ENCODE measurements at places on chromosomes 4 and X.

- no peak for DNase-seq
Measured at GRCh38 chrX:136061286-136061685, 76.1 kb downstream of the SLC9A6 start.

DNA sequence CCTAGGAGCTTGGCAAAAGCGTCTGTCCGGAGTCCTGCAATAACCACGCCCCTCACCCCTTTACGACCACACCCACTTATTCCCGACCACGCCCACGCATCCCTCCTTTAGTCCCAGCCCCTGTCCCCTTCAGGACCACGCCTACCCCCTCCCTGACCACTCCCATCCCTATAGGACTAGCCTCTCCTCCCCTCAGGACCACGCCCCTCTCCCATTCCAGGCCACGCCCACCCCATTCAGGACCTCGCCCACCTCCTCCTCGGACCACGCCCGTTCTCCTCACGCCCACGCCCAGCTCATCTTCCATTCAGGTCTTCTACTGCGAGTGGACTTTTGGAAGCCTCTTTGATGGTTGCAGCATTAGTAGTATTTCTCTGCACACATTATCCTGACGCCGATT lies 131.2 kb upstream of the STX18 start:
- no peak for DNase-seq

DNA sequence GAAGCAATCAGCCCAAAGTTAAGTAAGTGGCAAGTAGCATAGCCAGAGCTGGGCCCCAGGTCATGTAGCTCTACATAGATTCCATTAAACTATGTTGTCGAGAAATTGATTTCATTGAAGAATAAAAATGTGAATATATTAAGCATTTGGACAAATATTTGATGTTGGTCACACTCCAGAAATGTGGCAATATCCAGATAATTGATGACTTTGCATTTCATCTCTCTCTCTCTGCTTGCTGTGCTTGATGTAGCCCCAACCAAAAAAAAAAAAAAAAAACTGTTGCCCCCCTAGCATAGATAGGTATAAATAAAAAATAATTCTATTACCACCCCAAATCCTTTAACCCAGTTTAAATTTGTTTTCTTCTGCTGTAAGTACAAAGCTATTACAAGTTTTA lies 7.5 kb upstream of the NDST3 start:
- DNase-seq: no peak

- no peak for DNase-seq
Measured at GRCh38 chrX:43604753-43605152, 51.3 kb upstream of the MAOA start.

- DNase-seq: no peak
Measured at GRCh38 chr4:156100651-156101050, 147.0 kb upstream of the CTSO start.

GRCh38 chrX:68196939-68197791 lies 236.1 kb downstream of the OPHN1 start:
- DNase-seq: peak; percentile 52

GRCh38 chrX:8274170-8274569 lies 103.1 kb upstream of the VCX2 start:
- no peak for DNase-seq

- DNase-seq: no peak
Measured at GRCh38 chr4:8582941-8583654, 2.9 kb downstream of the GPR78 start.

- no peak for DNase-seq
Measured at GRCh38 chrX:96621811-96622210, 62.8 kb upstream of the DIAPH2 start.

DNA sequence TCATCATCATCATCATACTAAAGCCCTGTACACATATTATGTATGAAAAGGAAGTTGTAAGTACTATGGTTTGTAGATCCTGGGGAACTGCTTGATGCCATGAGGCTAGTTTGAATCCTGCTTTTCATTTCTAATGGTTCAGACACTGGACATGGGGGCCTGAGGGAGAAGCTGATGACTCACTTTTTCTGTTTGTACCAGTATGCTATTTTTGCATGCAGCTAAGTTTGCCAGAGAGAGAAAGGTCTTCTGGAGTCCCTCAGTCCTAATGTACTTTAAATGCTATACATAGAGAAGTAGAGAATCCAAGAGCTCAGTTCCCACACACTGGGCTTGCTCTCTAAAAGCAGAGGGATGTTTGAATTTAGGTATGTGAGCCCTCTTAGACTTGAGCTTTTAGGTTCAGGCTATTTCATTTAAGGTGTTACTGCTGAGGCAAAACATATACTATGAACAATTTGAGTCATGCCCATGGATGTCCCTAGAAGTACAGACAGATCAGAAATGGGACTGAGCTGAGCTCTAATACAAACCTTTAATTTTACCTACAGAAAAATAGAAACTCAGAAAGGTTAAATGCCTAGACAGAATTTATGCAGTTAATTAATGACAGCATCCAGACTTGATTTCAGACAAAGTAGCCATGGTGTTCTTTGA lies 17.6 kb upstream of the HS3ST1 start:
- DNase-seq: no peak

- DNase-seq: no peak
Measured at GRCh38 chrX:136689436-136689835, 41.5 kb downstream of the CD40LG start.

GRCh38 chr4:2290974-2291704 lies 29.2 kb upstream of the MXD4 start:
- DNase-seq: no peak

- DNase-seq: no peak
Measured at GRCh38 chrX:101478366-101478765, 6.9 kb upstream of the ARMCX4 start.

- DNase-seq: no peak
Measured at GRCh38 chrX:53547668-53548067, 113.5 kb upstream of the HSD17B10 start.

GRCh38 chr4:105509291-105509690 lies 35.4 kb upstream of the PPA2 start:
- DNase-seq: peak; percentile 56

DNA sequence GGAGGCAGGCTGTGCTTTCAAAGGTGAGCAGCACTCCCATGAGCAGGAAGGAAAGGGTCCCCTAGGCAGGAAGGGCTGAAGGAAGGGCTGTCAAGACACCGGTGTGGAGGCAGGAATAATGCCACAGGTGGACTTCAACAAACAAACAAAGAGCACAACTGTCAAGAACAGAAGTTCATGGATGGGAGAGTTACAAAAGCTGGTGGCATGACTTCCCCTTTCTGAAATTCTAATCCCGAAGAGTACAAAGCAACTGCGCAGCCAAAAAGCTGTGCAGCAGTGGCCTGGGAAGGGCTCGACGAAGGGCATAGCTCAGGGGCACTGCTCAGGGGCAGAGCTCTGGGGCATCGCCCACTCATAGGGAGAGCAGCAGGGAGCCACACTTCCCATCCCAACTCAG lies 582.3 kb upstream of the DIPK2B start:
- no peak for DNase-seq

- DNase-seq: no peak
Measured at GRCh38 chr4:137754652-137755471, 222.6 kb upstream of the PCDH18 start.

- no peak for DNase-seq
Measured at GRCh38 chr4:48908687-48909086, 2.1 kb upstream of the OCIAD2 start.

GRCh38 chrX:103608306-103608963 lies 672 bp downstream of the TCEAL3 start:
- DNase-seq: peak; percentile 26

DNA sequence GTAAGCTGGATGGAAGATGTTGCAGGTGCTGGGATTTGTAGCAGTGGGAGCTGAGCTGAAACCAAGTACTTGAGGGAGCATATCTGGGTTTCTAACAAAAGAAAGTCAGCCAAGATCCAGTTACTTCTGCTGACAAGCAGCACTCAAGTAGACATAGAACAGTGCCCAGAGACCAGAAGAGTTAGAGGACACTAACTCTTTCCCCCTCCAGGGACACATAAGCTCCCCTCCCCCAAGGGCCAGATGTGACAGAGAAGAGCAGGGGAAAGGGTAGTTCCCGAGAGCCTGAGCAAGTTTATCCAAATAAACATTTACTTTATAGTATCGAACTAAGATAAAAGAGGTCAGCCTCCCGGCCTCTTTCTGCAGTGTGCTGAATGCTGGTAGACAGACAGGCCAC lies 12.2 kb downstream of the TRPC3 start:
- DNase-seq: no peak

DNA sequence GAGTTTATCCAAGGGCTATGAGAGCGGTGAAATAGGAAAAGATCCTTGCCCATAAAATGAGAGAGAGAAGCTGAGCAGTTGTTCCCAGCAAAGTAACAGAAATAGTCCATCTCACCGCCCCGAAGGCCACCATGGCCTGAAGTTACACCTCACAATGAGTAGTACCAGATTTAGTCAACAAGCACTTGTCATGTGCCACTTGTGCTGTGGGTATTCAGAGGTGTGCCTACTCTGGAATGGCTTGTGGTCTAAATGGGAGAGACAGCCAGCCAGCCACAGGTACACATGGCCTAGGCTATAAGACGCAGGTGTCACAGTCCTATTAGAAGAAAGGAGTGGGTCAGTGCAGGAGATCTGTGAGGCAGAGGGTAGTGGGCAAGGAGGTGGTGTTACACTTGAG lies 54.6 kb upstream of the MAP3K15 start:
- DNase-seq: no peak

DNA sequence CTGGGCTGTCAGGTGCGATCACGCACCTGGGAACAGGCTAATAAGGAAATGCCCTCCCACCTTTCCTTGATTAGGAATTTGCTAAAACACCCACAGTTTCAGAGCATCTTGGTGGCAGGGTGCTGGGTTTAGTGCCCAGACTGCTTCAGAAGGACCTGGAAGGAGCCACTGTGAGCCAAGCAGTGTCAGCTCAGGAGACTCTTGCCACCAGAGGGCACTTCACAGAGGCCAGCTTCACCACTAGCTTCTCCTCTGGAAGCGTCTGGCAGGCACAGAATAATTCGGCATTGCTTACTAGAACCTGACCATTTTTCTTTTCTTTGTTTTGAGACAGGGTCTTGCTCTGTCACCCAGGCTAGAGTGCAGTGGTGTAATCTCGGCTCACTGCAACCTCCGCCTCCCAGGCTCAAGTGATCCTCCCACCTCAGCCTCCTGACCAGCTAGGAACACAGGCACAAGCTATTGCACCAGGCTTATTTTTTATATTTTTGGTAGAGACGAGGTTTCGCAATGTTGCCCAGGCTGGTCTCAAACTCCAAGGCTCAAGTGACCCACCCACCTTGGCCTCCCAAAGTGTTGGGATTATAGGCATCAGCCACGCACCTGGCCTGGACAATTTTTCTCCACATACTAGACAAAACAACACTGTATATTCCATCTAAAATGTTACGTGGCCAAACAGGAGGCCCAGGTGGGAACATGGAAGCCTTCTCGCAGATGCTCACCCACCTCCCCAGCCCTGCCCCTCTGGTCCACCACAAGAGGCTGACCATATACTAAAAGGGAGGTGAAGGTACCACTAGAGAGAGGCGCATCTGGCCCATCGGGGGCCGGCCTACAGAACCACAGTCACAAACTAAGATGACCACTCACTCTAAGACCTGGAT lies 14.1 kb downstream of the NOP14 start:
- DNase-seq: peak; percentile 29

GRCh38 chr4:99857307-99857706 lies 36.9 kb downstream of the LAMTOR3 start:
- peak; percentile 73 for DNase-seq

GRCh38 chr4:48653217-48654014 lies 126.7 kb downstream of the FRYL start:
- no peak for DNase-seq
